ENCODE measurements at places on chromosomes 5 and 9. TPM values are rescaled to one million over a fixed set of nuclear protein-coding genes. Genes with fewer than 3 reads are reported as not detected.

The RBM18 gene
- total RNA-seq = 6.3 TPM

The SLC6A18 gene
- total RNA-seq = not detected

The FOXD4L4 gene
- total RNA-seq = 0.67 TPM

The NCS1 gene
- 2.9 TPM for total RNA-seq

The PRPF4 gene
- total RNA-seq = 26.0 TPM

The ANKRD34B gene
- total RNA-seq = not detected

The HTR1A gene
- total RNA-seq = not detected

The CCDC187 gene
- total RNA-seq = 0.35 TPM

The SREK1IP1 gene
- total RNA-seq = 6.6 TPM

The TAF11L10 gene
- not detected for total RNA-seq

The SLIT3 gene
- 23.1 TPM for total RNA-seq

The C7 gene
- total RNA-seq = 52.8 TPM

The SLC25A2 gene
- total RNA-seq = 4.1 TPM

The GPR150 gene
- total RNA-seq = 0.95 TPM

The ORM2 gene
- total RNA-seq = not detected

The SCGB3A2 gene
- total RNA-seq = not detected

The PCDHA3 gene
- total RNA-seq = not detected

The FAM163B gene
- not detected for total RNA-seq

The ZSWIM6 gene
- total RNA-seq = 15.7 TPM

The CATSPER3 gene
- not detected for total RNA-seq

The PCDHGC4 gene
- total RNA-seq = 5.8 TPM

The FAM151B gene
- total RNA-seq = 3.9 TPM

The PCDHB16 gene
- 5.8 TPM for total RNA-seq

The LTC4S gene
- 3.6 TPM for total RNA-seq

Data from Peyer's patch (tissue), 4 donors.